WTC11 (cell line): ENCODE measurements at places on chromosomes 5 and 9.

DNA sequence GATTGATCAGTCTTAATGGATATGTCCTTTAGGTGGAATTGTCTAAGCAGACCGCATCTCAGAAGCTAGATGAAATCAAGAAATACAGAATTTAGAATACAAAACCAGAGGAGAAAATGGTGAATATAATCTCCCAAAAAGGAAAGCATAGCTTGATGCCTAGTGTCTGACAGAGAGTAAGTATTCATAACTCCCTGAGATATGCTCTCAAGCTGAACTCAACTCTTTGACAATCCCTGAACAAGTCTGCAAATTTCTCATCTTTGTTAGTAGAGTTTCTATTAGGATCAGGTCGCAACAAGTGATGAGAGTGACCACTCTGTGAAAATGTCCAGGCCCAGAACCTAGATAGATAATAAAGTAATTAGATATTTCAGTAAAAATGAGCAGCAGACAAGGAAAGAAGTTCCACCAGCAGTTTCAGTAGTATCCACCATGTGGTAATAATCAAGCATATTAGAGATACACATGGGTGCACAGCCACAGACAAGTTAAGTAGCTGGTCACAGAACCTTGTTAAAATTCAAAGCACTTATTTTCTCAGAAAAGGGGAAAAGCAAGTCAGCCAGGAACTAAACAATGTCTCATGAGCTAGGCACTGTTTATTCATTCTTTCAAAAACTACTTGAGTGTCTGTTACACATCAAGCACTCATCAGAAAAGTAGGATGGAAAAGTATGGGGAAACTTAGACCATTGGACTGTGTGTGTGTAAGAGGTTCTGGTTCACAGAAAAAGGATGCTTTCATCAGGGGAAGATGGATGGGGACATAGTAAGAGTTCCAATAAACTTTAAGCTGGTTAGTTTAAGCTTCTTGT, 481.5 kb upstream of the TUSC1 start:
- DNase-seq: no peak

- DNase-seq: peak; percentile 4
Measured at GRCh38 chr9:131337131-131337848, 47.8 kb downstream of the PLPP7 start.

DNA sequence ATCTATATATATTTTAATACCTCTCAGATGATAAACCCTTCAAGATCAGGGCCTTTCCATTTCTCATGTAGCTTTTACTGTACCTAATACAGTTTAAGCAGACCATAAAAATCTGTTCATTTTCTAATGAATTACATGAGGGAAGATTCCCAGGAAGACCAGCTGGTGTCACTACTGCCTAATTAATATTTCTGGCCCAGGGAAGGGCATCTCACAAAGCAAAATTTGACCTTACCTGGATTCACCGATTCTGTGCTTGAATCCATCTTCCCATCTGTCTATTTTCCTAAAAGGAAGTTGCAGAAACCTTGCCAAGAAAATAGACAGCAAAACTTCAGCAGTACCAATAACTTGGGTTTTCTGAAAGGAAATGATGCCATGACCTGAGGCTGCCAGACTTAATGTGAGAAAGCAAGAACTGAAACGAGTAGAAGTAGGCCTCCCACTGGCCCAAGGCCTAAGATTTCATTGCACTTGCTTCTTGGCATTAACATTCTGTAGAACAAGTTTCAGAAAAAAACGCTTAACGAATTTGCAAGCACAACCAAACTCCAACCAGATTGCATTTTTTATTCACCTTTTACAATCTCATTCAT, 83.0 kb upstream of the GLIS3 start:
- DNase-seq: no peak

- DNase-seq: no peak
Measured at GRCh38 chr9:4886698-4887097, 94.0 kb downstream of the RCL1 start.

DNA sequence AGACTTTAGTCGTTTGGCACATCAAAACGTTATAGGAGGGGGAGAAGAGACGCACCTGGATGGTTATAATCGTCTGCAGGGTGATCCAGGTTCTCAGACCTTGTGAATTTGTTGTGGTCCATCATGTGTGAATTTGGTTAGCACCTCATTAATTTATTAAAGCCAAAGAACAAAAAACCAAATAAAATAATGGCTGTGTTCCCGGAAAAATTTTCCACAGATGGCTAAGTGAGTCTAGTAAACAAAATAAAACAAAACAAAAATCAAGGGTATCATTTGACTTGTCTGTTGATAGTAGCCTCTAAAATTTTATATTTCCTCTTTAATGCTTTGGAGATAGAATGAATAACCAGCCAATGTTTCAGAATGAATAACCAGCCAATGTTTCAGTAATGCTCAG, 119.7 kb downstream of the ACTBL2 start:
- DNase-seq: no peak

- no peak for DNase-seq
Measured at GRCh38 chr9:4831944-4832343, 39.2 kb downstream of the RCL1 start.
